ENCODE measurements at places on chromosomes 16 and 17.
A peak's percentile ranks its signal among the peaks of the same experiment; 100 is the strongest.

- DNase-seq: no peak
Observed at GRCh38 chr17:27649929-27650328, 18.9 kb downstream of the LGALS9 start.

DNA sequence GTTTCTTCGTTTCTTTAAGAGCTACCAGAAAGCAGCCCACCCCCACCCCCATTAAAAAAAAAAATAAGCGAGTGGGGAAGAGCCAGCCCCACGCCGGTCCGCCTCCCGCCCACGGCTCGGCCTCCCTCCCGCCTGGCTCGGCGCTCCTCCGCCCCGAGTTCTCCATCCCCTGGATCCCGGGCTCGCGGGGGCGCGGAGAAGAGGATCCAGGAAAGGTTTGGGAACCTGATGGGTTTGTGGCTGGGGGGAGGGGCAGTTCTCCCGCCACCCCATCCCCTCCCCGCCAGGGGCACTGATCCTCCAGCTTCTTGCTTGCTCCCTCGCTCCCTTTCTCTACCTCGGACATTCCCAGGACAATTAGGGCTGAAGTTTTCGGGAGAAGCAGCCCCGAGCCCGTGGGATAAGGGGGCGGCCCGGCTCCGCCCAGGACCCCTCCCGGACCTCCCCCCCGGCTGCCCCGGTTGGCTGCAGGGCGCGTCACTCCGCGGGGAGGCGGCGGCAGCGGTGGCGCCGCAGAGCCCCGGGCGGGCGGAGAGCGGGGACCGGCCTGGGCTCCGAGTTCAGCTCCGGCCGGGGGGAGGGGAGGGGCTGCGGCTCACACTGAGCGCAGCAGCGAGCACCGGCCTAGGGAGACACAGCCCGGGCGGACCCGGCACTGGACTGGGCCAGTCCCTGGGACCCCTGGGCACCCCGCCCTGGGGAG is 1.0 kb upstream of the SALL1 start:
- no peak for DNase-seq

GRCh38 chr17:67021196-67021595 is 23.2 kb upstream of the CACNG1 start:
- DNase-seq: no peak

GRCh38 chr16:27246439-27246838 is 22.1 kb downstream of the NSMCE1 start:
- no peak for DNase-seq

- DNase-seq: no peak
Observed at GRCh38 chr17:80729761-80730160, 185.1 kb downstream of the RPTOR start.

DNA sequence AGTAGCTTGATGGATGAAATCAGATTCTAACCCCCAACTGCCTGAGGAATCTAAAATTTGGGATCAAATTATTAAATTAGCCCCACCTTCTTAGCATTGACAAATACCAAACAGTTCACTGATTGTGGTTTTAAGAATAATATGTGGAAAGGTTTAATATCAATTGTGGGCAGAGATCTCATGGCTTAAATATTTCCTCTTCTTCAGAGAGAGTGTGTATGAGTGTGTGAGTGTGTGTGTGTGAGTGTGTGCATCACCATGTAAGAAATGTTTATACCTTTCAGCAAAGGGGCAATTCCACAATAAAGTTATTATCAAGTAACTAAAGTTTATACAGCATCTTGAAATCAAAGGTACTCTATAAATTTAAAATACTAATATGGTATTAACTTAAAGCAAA is 3.2 kb downstream of the SMURF2 start:
- no peak for DNase-seq

GRCh38 chr16:1125471-1125870 is 27.4 kb upstream of the CACNA1H start:
- DNase-seq: peak; percentile 36

GRCh38 chr17:80978499-80979497 is 12.8 kb upstream of the CHMP6 start:
- no peak for DNase-seq

- no peak for DNase-seq
Observed at GRCh38 chr17:30524847-30525246, 47.6 kb downstream of the GOSR1 start.

- DNase-seq: no peak
Observed at GRCh38 chr16:55225972-55226542, 97.9 kb upstream of the IRX6 start.

DNA sequence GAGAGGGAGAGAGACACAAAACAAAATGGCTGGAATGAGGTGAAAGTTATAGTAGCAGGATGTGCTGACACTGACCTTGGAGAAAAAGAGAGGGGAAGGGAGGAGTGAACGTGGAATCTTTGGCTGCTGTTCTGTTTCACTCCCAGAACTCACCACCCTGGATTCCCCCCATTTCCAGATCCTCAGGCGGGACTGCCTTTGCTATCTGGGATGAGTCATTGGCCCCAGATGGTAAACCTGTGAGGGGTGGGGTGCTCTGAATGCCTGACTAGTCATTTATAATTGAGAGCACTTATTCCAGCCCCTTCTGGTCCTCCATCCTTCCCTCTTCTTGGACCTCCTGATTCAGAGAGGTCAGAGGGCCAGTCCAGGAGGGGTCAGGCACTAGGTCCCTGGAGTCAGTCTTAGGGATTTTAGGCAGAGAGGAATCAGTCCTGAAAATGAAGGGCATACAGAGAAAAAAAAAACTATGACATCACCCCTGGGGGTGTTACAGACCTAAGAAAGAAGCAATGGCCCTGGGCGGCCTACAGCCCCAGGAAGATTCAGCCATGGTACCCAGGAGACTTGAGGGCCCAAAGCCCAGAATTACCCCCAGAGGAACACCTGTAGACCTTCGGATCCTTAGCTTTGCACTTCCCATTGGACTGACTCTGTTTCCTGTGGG is 2.2 kb upstream of the ZG16 start:
- no peak for DNase-seq

DNA sequence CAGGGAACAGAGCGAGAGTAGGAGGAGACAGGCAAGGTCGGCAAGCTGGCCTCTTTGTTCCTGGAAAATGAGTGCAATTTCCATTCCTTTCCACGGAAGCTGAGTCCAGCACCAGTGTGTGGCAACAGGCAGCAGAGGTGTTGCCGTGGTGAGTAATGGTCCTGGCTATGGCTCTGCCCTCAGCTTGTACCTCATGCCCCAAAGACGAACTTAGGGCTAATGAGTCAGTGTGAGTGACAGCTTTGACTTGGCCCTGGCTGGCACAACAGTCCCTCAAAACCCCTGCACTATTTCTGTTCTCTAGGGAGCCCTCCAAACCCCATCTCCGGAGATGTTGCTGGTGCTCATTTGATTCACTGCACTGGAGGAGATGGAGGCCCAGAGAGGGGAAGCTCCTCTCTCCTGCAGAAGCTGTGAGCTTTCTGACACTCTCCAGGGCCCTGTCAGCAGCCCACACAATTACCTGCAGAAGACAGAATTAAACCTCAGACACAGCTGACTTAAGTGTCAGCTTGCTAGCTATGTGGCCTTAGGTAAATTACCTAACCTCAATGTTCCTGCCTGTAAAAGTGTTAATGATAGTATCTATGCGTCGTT is 129.9 kb downstream of the TMEM132E start:
- no peak for DNase-seq
